ENCODE measurements at places on chromosomes 7 and 10.

GRCh38 chr10:74863551-74863950, 37.2 kb downstream of the KAT6B start:
- DNase-seq: no peak

GRCh38 chr7:47636433-47637175, 54.7 kb upstream of the TNS3 start:
- DNase-seq: peak; percentile 86

DNA sequence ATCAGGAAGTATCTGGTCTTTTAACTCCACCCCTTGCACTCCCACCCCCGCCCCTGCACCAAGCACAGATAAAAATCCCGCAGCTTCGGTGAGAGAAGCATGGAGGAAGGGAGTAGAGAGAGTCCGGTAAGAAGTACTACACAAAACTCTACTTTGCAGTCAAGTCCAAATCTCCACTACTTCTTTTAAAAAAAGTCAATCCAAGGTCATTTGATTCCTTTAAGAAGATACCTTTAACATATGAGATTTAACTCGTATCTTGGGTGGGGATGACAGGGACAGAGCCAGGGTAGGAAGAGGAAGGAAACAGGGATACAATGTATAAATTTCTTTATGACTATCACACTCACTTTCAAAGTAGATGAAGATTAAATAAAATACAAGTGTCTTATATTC, 132.1 kb downstream of the NRBF2 start:
- peak; percentile 79 for DNase-seq

- DNase-seq: no peak
Measured at GRCh38 chr10:103475437-103475836, 3.6 kb downstream of the CALHM3 start.
